ENCODE measurements at places on chromosomes 6 and 20. TPM values are rescaled to one million over a fixed set of nuclear protein-coding genes. Genes with fewer than 3 reads are reported as not detected.

- DNase-seq = no peak
These were observed 151.7 kb upstream of the DST start for GRCh38 chr6:56794421-56794820.

GRCh38 chr6:118644007-118644406, 7.4 kb downstream of the CEP85L start:
- no peak for DNase-seq

HSPA12B gene
- not detected for total RNA-seq

GRCh38 chr20:38728191-38728781, 4.0 kb downstream of the SLC32A1 start:
- DNase-seq = no peak

HMGCLL1 gene
- total RNA-seq = not detected

GRCh38 chr6:168332020-168332419, 12.4 kb upstream of the DACT2 start:
- DNase-seq = no peak
